Glomerular endothelial cell (primary cell): ENCODE measurements at places on chromosomes 5 and 9. TPM values are rescaled to one million over a fixed set of nuclear protein-coding genes. Genes with fewer than 3 reads are reported as not detected.

- no peak for DNase-seq
These were observed 153.5 kb downstream of the TTLL11 start for GRCh38 chr9:121939643-121940042.

DNA sequence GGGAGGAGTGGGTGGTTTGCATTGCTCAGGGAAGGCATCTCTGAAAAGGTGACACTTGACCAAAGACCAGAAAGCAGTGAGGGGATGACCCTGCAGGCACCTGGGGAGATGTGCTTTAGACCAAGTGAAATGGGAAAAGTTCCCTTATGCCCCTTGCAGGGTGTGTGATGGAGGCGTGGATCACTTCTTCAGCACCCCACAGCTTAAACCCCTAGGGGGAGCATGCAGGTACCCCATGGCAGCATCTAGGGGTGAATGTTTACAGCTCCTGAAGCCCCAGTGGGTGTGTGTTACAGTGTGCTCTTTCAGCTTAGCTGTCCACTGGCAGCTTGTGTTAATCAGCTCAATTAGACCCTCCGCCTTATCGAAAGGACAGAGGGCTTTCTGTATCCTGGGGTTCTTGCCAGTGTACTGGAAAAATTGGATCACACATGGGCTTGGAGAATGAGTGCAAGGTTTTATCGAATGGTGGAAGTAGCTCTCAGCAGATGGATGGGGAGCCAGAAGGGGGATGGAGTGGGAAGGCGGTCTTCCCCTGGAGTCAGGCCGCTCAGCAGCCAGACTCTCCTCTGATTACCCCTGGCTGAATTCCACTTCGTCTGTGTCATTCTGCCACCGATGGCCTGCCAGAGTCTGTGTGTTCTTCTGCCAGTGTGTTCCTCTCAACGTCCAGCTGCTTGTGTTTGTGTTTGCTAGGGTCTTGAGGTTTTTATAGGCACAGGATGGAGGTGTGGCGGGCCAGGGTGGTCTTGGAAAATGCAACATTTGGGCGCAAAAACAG, 6.3 kb downstream of the BHMT2 start:
- DNase-seq = no peak

Gene FBXL17
- total RNA-seq = 10.6 and 11.7 TPM in 2 replicates

DNA sequence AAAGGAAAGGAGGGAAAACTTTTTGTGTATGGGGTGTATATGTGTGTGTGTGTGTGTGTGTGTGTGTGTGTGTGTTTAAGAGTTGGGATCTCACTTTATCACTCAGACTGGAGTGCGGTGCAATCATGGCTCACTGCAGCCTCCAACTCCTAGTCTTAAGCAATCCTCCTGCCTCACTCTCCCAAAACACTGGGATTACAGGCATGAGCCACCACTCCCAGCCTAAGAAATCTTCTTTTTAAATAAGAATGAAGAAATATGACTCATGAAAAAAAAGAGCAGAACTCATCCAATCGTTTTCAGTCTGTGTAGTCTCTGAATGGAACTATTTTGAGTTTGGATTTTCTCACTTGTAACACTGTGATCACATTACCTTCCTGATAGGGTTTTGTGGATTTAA, 601.5 kb downstream of the ACTL7B start:
- no peak for DNase-seq

- no peak for DNase-seq
These were observed 35.8 kb upstream of the NFIB start for GRCh38 chr9:14349447-14350348.

GRCh38 chr5:75062925-75063531, 10.7 kb upstream of the GCNT4 start:
- no peak for DNase-seq

Gene ALDOB
- not detected in 2 replicates for total RNA-seq

DNA sequence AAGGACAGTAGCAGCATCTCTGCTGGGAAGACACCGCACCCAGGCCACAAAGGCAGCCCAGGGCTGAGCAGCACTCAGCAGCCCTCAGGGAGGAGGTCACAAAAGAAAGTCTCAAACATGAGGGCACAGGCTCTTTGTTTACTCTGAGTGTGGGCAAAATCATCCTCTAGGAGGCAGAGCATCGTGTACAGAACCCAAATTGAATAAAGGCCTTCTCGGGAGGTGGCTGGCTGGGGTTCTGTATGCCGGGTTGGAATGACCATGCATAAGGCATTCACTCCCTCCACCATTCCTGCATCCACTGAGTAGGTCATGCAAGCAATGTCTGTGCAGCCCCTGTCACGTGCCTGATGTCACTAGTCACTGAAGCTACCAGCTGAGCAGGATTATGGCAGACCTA, 412.8 kb downstream of the SPOCK1 start:
- DNase-seq = no peak

Gene ZNF300
- 3.1 and 6.0 TPM in 2 replicates for total RNA-seq

GRCh38 chr9:136262671-136263178, 17.1 kb upstream of the QSOX2 start:
- no peak for DNase-seq

DNA sequence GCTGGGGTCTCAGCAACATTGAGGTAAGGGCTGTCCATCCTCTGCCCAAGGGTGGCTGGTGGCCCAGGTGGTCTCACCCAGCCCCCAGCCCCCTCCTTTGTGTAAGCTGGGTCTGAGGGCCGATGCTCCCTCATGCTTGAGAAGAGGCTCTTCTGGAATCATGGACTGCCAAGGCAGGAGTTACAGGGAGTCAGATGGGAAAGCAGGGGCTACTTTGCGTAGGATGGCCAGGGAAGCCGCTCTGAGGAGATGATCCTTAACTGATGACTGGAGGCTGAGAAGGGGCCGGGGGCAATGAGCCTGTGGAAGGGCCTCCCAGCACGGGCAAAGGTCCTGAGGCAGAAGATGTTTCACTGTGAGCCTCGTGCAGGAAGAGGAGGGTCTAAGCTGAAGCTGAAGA, 23.7 kb downstream of the NKX2-5 start:
- DNase-seq = no peak

DNA sequence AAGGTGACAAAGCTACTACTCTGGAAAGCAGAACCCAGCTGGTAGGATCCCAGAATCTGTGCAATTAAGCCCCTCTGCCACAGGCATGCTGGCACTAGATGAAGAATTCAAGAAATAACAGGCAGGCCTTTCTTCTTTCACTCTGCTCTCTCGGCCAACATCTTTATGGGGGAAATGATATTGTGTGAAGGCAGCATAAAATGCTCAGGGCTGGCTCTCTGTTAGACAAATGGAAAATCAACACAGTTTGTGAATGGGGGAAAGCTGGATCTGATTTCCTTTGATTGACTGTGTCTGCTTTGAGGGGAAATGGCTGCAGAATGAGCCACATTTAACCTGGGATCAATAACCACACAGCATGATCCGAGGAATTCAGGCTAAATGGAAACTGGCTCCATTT, 29.1 kb upstream of the AKNA start:
- DNase-seq = no peak

Gene PSD2
- not detected in 2 replicates for total RNA-seq

Gene SH3GL2
- total RNA-seq = 3.6 TPM in 1 of 2 replicates, not detected in the other

DNA sequence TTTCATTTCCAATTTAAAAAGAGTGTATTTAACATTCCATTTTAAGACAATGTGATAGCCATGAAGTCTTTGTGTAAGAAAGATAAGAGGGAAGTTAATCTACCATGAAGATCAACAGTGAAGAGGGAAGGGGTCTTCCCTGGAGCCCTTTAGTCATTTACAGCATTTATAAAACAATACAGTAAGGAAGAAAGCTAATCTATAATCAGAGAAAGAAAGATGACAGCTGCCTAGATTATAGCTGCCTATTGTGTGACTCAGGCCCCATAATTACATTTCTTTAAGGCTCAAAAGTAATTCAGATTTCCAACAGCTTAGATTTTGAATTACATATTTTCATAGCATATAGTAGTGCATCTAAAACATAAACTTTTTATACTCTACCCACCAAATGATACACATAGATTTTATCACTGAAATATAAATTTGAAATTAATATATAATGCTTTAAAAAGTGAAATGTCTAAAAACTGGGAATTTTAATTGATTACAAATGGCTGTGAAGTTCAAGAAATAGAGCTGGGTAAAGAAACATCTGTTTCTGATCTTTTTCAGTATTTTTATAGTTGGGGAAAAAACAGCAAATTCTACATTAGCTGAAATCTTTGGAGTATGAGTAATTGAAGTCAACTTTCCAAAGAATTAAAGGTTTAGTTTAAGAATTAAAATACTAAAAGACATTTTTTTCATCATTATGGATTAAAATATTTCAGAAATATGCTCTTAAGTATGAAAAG, 89.6 kb downstream of the RIC1 start:
- DNase-seq = no peak

- no peak for DNase-seq
These were observed 60.3 kb upstream of the EPB41L4A start for GRCh38 chr5:112479418-112479817.

- no peak for DNase-seq
These were observed 39.6 kb upstream of the SYNPO start for GRCh38 chr5:150600616-150601490.

Gene FST
- total RNA-seq = 0.19 and 2.3 TPM in 2 replicates

DNA sequence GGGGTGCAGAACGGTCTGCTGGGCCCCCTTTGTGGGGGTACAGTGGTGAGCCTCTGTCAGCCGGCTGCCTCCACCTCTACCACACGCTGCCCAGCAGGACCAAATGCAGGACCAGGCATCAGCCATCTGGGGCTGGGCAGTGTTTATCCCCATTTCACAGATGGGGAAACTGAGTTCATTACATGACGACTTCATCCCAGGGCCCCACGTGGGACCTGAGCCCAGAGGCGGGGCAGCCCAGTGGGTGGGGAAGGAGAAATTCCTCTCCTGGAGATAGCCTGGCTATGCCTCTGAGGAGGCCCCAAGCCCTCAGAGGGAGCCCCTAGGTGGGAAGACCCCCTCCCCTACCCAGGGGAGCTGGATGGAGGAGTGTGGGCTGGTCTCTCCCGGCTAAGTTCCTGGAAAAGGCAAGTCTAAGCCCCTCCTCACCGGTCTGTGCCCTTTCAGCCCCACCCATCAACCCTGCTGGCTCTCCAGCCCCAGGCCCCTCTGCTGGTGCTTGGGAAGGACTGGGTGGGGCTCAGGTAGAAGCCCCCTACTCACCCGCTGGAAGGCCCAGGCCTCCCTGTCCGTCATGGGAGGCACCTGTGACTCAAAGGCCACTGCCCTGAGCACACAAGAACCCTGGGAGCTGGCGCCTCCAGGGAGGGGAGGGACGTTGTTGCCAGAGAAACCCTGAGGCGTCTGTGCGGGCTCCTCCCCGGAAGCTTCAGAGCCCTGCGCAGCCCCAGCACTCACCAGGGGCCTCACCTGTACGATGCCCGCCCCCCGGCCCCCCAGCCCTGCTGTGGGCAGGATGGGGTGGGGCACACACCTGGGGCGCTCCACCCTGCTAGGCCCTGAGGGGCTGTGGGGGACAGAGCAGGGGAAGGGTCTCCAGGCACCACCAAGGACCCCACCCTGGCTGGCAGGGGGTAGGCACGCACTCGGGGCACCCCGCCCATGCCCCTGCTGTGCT, 7.4 kb upstream of the CCDC187 start:
- no peak for DNase-seq

Gene KIF12
- total RNA-seq = 0.70 and 5.3 TPM in 2 replicates

Gene SPINK4
- not detected in 2 replicates for total RNA-seq

Gene ACO1
- 50.6 and 54.1 TPM in 2 replicates for total RNA-seq

Gene PCDHGA11
- 12.3 and 17.5 TPM in 2 replicates for total RNA-seq

DNA sequence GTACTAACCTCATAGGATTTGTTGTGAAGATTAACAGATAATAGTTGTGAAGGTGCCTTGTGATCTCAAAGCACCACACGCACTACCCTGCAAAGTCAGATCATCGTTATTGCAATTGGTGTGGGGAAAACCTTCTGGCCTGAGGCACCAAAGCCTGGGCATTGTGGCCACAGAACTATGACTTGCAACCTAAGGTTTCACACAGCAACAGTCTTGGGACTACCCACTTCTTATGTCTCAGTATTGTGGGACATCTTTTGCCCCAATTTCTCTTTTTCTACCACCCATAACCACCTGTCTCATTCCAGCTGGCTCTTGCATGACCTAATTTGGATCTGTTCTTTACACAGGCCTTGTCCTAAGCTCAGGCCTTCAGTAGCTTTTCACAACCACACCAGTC, 247.8 kb upstream of the NR4A3 start:
- no peak for DNase-seq

Gene FYB1
- not detected in 2 replicates for total RNA-seq

DNA sequence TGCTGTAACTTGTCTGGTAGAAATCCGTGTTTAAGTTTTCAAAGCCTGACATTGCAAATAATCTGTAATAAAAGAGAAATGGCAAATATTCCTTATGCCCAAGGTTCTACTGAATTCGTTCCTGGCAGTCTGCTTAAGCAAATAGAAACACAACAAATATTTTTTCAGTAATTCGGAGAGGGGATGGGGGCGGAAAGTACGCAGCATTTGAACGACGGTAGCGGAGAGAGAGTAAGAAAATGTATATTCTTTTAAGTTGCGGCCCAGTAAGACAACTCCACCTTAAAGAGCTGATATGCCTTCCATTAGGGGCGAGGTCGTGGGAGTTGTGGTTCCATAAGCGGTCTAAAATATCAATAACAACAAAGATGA, 569 bp downstream of the YIPF5 start:
- DNase-seq = no peak

Gene FANCC
- 3.8 and 5.7 TPM in 2 replicates for total RNA-seq

Gene ZBED3
- total RNA-seq = 7.1 and 12.0 TPM in 2 replicates

DNA sequence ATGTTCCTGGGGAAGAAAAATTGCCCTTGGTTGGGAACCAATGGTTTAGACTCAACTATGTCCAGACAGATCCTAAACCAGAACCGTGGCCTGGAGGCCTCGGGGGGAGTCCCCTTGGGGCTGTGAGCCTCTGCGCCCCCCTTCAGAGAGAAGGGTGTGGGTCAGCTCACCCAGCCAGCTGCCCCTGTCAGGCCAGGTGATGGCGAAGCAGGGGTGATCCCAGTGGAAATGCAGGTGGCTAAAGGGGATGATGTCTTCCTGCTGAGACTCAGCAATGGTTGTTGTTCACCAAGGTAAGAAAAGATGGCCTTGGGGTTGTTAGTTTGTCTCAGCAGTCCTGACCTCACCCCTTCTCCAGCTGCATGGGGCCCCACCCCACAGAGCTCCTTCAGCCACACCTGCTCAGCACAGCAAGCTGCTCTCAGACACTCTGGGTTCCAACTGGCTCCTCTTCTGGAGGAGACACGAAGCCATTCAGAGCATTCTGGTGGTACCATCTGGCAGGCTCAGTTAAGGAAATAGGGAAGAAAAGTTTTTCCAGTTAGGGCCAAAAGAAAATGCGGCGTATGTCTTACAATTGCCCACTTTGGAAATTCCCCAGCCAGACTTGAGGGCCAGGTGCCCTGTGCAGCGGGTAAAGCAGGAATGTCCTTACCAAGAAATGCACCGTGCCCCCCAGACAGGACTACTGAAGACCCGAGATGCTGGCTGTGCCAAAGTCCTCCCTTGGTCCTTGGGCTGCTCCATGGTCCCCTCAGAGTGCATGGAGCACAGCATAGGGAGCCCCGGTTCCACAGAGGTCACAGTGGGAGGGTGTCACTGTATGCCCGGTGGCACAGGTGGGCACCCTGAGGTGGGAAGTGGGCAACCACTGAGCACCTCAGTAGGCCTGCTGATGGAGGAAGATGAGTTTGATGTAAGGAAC, 90.2 kb downstream of the NSUN2 start:
- DNase-seq = no peak
